GOT3 (cell line): ENCODE measurements at places on chromosomes 7 and 10.
A peak's percentile ranks its signal among the peaks of the same experiment; 100 is the strongest.

- no peak for DNase-seq
Observed at GRCh38 chr7:46630031-46630430, 709.0 kb upstream of the IGFBP3 start.

DNA sequence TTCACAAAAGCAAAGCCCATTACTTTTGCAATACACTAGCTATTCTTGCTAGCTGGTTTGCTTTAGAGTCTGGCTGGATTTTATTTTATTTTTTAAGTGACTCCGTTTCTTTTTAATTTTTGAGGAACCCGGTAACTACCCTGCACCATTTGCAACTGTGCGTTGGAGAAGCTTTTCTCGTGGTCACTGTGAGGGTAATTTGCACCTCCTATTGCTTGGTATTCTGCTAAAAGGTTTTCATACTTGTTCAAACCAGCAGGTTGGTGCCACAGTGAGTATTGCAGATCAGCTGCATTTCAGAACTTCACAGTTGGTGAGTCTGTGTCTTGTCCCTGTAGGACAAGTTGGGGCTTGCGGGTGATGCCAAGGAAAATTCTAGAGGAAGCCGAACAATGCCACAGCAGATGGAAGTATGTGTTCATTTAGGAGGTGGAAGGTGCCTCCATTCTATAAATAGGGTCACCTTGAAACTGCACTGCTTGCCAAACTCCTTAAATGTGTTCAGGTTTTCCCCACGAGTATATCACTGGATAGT lies 3.9 kb upstream of the NMT2 start:
- DNase-seq: no peak

DNA sequence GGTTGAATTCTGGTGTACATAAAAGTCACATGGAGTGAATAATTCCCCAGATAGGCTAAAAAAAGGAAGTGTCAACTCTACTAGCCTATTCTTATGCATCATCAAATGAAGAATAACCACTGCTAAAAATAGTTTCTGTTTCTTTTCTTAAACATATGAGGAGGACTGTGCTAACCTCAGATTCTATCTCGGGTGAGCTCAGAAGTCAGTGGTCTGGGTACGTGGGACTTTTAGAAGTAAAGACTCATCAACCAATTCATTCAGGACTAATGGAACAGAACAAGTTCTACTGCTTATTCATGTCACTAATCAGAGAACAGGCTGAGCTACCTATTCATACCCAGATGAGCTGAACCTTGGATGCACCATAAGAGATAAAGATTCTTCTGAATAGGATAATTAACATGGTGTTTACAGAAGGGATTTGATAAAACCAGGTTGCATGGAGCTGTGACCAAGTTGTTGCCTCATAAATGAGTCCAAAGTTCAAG lies 9.5 kb upstream of the ASAH2 start:
- no peak for DNase-seq

DNA sequence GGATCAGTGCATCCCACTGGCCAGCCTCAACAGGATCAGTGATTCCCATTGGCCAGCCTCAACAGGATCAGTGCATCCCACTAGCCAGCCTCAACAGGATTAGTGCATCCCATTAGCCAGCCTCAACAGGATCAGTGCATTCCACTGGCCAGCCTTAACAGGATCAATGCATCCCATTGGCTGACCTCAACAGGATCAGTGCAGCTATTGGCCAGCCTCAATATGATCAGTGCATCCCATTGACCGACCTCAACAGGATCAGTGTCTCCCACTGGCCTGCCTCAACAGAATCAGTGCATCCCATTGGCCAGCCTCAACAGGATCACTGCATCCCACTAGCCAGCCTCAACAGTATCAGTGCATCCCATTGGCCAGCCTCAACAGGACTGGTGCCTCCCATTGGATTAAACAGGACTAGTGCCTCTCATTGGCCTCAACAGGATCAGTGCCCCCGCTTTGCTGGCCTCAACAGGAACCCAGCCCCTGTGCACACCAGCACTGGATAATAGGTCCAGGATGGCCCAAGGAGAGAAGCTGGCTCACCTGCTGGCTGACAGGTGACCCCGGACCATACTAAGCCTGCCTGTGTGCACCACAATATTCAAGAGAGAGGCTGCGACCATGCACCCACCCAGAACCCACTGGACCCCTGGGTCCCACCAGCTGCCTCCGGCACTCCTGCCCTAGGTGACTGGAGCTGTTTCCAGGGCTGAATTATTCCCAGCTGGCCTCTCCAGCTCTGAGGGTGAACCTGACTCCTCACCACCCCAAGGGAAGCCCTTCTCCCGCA lies 59.9 kb downstream of the PDGFA start:
- DNase-seq: no peak

DNA sequence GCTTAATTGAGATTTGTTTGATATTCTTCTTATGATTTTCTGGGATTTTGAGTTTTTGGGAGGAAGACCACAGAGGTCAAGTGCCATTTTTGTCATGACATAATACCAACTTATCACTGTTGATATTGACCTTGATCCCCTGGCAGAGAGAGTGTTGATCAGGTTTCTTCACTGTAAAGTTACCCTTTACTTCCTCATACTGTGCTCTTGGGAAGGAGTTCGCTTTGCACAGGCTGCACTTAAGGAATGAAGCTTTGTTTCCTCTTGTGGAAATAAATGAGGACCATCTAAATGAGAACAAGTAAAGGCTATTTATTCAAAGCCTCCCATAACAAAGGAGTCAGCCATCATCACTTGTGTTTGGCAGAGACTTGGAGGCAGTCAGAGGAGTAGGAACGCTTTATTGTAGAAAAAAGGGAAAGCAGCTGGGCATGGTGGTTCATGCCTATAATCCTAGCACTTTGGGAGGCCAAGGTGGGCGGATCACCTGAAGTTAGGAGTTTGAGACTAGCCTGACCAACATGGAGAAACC lies 16.1 kb downstream of the ST7 start:
- DNase-seq: no peak

GRCh38 chr7:18939771-18940592 lies 177.5 kb downstream of the TWIST1 start:
- DNase-seq: no peak

- no peak for DNase-seq
Observed at GRCh38 chr10:78981257-78981969, 87.4 kb upstream of the ZMIZ1 start.

DNA sequence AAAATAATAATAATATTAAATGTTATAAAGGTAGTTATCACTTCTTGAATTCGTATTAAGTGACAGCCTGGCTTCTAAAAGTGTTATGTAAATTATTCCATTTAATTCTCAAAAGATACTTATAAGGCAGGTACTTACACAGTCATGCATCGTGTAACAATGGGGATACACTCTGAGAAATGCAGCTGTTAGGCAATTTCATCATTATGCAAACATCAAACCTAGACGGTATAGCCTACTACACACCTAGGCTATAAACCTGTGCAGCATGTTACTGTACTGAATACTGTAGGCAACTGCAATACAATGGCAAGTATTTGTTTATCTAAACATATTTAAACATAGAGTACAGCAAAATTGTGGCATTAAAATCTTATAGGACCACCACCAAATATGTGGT lies 1.5 kb downstream of the IFIT1 start:
- DNase-seq: no peak

DNA sequence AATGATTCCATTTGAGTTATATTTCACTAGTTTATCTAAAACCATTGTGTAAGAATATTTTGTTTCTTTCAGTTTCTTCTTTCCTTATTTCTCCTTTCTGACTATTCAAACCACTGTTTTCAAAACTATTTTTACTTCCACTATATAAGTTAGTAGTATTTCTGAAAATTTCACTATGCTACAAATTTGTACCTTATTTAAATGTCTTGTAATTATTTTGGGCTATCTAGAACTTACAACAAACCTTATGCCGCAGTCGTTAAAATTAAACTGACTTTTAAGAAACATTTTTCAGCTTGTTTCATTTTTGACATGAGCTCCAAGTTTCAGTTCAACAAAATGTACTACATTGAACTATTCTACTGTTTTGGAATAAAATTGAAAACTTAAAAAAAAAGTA lies 1.8 kb downstream of the TFEC start:
- no peak for DNase-seq

DNA sequence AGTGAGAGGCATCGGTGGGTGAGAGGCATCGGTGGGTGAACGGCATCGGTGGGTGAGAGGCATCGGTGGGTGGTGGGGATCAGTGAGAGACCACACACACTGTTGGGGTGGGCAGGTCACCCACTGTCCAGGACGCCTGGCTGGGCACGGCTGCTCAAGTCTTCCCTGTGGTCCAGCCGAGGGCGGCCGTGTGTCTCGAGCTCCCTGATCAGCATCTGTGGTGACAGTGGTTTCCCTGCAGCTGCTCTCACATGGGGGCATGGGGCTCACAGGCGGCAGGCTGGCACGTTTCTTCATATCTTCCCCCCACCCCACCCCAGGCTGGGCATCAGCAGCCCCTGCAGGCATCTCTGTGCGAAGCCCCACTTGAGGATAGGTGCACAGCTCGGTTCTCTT lies 78.2 kb downstream of the NKX6-2 start:
- DNase-seq: no peak

DNA sequence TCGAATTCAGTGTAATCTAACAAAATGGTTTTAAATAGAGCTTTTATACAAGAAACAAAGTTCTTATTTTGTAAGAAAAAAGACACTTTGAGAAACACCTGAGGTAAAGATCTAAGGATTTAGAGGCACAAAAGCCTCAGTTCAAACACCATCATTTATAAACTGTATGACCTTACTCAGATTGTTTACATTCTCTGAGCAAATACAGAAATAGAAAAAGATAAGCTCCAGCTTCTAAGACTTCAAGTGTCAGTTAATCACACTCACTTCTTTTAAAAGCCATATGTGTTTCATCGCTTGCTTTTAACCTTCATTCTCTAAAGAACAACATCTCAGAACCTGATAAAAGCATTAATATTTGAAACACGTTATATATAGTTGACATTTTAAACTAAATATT lies 27.9 kb downstream of the CADPS2 start:
- DNase-seq: no peak

GRCh38 chr10:76036111-76036940 lies 604.9 kb downstream of the LRMDA start:
- peak; percentile 29 for DNase-seq

DNA sequence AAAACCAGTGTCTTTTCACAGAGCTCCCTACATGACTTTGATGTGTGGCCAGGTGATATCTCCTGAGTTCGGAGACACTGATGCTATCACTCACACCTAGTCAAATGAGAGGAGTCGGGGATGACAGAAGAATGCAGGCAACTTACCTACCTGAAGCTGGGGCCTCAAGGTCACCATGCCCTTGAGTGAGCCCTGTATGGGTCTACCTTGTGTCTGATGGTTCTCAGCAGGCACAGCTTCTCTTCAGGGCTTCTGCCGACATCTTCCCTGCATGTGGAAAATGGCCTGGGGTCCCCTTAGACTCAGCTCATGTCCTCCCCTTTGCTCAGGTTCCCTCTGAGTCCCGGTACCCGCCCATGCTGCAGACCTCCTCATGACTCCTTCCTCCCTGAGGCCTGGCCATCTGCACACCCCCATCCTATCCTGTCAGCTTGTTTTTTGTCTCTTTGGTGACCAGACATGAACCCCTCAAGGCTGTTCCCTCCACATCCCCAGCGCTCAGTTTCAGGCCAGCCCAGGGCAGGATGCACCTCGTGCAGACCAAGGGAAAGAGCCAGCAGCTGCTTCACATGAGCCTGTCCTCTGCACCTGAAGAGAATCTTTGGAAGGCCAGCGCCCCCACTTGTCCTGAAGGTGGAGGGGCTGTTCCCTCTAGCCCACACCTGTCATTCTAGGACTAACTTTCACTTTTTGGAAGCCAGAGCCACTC lies 74.6 kb upstream of the GDF10 start:
- no peak for DNase-seq

DNA sequence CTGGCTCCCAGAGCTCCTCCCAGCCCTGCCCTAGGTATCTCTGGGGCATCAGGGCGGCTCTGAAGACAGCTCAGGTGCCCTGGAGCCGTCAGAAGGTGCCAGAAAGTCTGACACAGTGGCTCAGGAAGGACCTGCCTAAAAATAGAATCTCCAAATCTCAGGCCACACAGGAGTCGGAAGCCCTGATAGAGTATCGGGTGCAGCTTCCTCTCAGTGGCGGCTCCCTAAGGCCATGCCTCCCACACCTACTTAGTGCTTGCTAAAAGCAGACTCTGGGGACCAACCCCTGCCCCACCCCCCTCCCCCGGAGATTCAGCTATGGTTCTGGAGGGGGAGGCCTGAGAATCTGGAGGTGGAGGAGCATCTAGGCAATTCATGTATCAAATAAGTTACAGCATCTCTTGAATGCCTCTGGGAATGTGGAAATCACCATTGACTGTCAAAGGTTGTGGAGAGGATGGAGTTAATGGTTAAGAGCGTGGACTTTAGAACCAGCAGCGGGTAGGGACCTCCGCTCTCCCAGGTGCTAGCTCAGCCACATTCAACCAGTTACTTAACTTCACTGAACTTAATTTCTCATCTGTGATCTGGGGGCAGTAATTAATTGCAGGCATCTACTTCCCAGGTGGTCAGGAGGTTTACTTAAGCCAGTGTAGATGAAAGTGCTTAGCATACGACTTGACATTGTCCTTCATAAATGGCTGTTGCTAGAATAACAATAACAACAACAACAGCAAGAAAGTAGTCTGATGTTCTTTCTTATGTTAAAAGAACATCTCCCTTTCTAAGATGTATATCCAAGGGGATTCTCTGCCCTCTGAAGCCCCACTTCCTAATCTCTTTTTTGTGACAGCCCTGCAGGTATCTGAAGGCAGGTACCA lies 38.6 kb upstream of the MXI1 start:
- no peak for DNase-seq

GRCh38 chr10:22723343-22723779 lies 9.0 kb upstream of the PIP4K2A start:
- DNase-seq: no peak

GRCh38 chr10:63543576-63543962 lies 22.4 kb downstream of the REEP3 start:
- DNase-seq: no peak
